Stimulated activated CD4-positive, alpha-beta T cell treated with anti-CD3 and anti-CD28 coated beads, Interleukin-2, amount 100 ng/mL, for 48 hours (primary cell): ENCODE measurements at places on chromosomes 16 and 17.
A peak's percentile ranks its signal among the peaks of the same experiment; 100 is the strongest.

- no peak for DNase-seq
These were observed 49.5 kb downstream of the SRCIN1 start for GRCh38 chr17:38556239-38556638.

DNA sequence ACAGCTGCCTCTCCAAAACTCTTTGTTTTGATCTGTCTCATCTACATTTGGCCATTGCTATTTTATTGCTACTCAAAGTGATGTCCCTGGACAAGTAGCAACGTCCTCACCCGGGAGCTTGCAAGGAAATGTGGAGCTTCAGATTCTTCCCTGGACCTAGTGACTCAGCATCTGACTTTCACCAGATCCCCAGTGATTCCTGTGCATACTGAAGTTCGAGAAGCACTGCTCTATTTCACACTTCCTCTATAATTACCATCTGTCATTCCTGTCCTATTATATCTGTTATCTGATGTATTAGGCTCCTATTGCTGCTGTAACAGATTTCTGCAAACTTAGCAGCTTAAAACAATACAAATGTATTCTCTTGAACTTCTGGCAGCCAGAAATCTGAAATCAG is 28.5 kb upstream of the VAT1L start:
- no peak for DNase-seq

DNA sequence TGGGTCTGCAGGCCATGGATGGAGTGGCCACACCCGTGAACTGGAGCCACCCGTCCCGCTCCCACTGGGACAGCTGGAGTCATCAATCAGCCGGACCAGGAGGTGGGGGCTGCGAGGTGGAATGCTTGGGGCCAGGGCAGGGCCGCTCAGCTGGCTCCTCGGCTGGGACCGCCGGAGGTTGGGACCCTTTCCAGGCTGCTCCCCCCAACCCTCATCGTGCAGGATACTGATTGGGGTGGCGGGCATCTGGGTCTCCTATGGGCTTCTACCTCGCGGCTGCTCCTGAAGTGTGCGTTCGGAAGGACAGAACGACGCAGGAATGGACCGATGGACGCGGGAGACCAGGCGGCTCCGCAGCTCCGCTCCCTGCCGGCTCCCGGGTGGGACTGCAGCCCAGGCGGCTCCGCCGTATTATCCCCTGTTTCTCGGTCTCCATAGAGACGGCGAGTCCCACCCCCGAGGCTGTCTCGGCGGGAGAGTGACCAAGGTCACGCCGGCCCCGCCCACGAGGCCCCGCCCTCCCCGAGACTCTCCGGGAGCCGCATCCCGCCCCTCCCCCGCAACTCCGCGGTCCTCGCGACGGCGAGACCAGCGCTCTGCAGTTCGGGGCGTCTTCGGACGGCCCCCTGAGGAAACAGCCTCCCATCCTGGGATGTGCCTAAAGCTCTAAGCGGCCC is at the start of gene TPPP3:
TSS of gene TPPP3 (minus strand) at position 388 of the 677 bp plus-strand sequence. CDS start 2,387 bp downstream, outside the sequence.
- DNase-seq = no peak

DNA sequence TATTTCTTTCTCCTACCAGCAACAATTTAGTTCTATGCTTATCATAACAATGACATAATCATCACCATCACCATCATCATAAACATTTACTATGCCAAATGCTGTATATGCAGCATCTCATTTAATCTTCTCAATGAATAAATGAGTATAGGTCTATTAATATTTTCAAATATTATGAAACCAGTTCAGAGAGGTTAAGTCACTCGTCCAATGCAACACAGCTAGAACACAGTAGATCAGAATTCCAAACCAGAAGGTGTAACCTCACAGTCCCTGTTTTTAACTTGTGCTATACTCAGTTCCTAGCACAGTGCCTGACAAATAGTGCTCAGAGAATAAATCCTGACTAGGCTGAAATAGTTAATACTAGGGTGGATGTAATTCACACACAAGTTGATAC is 314.8 kb downstream of the XYLT1 start:
- no peak for DNase-seq

- no peak for DNase-seq
These were observed 711.7 kb upstream of the SOX9 start for GRCh38 chr17:71409137-71409536.

- DNase-seq = no peak
These were observed 223.6 kb downstream of the BCAS3 start for GRCh38 chr17:60901242-60901641.

- DNase-seq = no peak
These were observed 109.1 kb downstream of the ZFHX3 start for GRCh38 chr16:72938795-72939164.

GRCh38 chr17:44203731-44204440 is 4.2 kb upstream of the ATXN7L3 start:
- peak; percentile 53 for DNase-seq

DNA sequence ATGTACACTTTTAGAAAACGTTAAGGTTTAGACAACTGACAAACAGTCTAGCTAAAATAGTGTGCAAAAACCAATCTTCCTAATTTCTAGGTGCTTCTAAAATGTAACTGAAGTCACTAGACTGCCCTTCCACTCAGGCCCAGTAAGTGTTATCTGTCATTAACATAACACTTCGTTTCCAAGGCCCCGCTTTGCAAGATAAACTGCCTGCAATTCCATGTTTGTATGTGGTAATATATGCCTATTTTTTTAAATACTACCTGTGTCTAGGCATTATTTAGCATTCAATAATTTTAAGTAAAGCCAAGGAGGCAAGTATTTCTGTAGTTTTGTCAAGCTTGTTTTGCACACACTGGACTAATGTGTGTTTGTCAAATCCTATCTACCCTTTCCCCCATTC is 3.2 kb downstream of the USP32 start:
- no peak for DNase-seq
